Fibroblast of lung (primary cell): ENCODE measurements at places on chromosomes 3 and 15. TPM values are rescaled to one million over a fixed set of nuclear protein-coding genes. Genes with fewer than 3 reads are reported as not detected.

DNA sequence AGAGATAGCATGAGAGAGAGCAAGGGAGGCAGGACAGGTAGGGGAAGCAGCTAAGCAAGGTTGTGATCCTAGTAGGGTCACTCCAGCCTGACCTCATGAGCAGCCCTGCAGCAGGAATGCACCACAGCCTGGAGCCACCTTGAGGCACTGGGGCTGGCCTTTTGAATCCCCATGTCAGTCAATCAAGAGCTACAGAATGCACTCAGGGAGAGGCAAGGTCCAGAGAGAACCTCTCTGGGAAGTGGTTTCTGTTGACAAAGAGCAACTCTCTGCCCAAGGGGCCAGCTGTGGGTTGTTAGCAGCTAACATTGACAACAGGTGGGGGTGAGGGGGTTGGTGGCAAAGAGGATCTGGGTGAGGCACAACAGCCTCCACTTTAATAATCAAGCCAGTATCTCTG is 54.6 kb downstream of the TRANK1 start:
- DNase-seq = no peak
- H3K4me3 ChIP-seq = no peak overlapping the region
- H3K36me3 ChIP-seq = peaks cover 1% of the 10 kb centered on the region
- no peak overlapping the region for H3K27ac ChIP-seq

CCDC51 gene
- total RNA-seq = 19.3 and 27.2 TPM in 2 replicates

DNA sequence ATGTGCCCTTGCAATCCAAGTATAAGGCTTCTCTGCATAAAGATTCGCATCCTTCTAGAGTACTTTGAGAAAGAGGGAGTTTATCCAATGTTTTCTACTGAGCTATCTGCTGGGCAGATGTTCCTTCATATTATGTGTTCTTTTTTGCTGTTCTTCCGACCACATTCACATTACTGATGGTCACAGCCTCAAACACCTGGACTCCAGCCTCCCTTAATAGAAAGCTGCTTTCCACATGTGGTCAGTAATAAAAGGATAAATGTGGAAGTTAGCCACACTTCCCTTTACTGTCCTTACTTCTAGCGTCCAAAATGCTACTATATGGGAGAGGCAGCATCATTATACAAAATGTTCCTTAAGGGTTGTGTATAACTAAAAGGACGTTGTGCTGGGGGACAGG is 116.9 kb downstream of the CD47 start:
- no peaks in the 10 kb centered on the region for H3K36me3 ChIP-seq
- H3K4me3 ChIP-seq = no peak overlapping the region
- no peak for DNase-seq
- no peaks in the 10 kb centered on the region for H3K27me3 ChIP-seq
- no peaks in the 10 kb centered on the region for H3K4me1 ChIP-seq
- H3K27ac ChIP-seq = no peak overlapping the region

DNA sequence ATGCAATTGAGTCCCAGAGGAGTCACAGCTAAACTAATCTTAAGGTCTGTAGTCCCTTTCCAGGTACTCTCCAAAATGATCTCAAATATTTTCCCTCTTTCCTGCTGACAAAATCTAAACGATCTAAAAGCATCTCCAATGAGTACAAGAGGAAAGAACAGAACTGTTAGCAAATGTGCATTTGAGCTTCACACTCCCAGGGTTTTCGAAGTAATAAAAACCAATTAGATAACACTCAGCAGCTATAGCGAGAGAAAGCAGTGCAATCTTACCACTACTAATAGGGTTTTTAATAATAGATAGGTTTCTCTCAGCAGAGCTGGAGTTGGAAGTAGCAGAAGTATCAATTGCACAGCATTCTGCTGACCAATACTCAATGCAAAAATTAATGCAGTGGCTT is 995.4 kb downstream of the TUSC7 start:
- no peaks in the 10 kb centered on the region for H3K4me1 ChIP-seq
- H3K27ac ChIP-seq = no peak overlapping the region
- no peak overlapping the region for H3K4me3 ChIP-seq

DNA sequence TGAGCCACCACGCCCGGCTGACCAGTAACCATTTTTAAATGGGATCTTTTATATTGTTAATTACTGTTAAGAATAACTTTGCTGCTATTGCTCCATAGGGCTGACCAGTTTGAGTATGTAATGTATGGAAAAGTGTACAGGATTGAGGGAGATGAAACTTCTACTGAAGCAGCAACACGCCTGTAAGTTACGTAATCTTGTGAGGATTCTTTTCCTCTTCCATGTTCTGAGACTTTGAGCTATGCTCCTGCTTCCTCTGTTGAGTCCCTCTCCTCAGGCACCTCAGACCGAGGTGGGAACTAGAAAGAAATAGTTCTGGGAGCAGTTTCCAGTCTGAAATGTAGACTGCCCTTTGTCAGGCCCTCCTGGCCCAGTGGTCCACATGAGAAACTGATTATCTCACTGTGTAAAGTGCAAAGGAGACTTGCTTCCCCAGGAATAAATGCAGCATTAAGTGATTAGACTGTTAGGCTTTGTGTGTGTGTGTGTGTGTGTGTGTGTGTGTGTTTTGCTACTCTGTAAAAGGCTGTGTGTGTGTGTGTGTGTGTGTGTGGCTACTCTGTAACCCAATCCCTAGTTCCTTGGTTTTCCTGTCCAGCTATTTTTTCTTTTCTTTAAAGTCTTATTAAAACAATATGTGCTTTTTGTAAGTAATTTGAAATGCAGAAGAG is 5.2 kb downstream of the POLR2H start:
- H3K27me3 ChIP-seq = no peaks in the 10 kb centered on the region
- peak; percentile 36 for DNase-seq
- no peak overlapping the region for H3K4me3 ChIP-seq
- peaks cover 5% of the 10 kb centered on the region for H3K4me1 ChIP-seq
- H3K27ac ChIP-seq = no peak overlapping the region

DNA sequence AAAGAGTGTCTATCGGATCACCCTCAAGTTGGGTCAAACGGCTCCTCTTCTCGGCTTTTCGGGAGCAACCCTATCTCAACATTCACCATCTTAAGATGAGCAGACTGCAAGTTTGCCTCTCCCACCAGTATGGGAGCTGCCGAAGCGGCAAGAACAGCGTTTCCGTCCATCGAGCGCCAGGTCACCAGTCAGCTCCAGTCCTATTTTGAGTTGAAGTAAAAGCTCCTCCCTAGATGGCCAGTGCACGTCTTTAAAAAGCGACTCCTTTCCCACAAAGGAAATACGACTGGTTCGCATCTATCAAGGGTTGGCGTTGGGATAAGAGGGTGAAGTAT is 369 bp upstream of the U2SURP start:
- no peak for DNase-seq
- peaks cover 4% of the 10 kb centered on the region for H3K4me1 ChIP-seq
- H3K36me3 ChIP-seq = no peaks in the 10 kb centered on the region
- H3K27ac ChIP-seq = peak overlapping the region; percentile 95
- H3K27me3 ChIP-seq = no peaks in the 10 kb centered on the region
- H3K4me3 ChIP-seq = peak overlapping the region; percentile 97

DNA sequence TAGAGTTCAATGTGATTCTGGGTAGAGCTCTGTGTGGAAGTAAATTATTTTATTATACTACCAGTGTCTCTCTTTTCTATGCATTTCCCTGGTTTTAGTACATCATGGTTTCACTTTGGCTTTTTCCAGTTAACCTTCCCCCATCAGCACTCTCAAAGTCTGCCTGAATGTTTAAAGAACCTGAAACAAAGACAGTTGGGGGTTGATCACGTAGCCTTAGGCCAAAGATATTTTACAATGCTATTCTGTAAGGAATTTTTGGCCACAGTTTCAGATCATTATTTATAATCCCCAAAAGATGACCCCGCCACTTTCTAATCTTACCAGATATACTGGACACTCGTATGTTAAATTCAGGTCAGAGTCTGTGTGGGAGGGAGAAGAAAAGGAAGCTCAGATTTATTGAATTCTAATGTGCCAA is 156.3 kb upstream of the TMC3 start:
- no peaks in the 10 kb centered on the region for H3K36me3 ChIP-seq
- H3K4me1 ChIP-seq = no peaks in the 10 kb centered on the region
- no peak overlapping the region for H3K4me3 ChIP-seq

- no peaks in the 10 kb centered on the region for H3K4me1 ChIP-seq
- H3K27ac ChIP-seq = no peak overlapping the region
- DNase-seq = no peak
- H3K27me3 ChIP-seq = no peaks in the 10 kb centered on the region
Observed at GRCh38 chr3:112908252-112908651, 61.6 kb upstream of the CD200R1L start.

DNA sequence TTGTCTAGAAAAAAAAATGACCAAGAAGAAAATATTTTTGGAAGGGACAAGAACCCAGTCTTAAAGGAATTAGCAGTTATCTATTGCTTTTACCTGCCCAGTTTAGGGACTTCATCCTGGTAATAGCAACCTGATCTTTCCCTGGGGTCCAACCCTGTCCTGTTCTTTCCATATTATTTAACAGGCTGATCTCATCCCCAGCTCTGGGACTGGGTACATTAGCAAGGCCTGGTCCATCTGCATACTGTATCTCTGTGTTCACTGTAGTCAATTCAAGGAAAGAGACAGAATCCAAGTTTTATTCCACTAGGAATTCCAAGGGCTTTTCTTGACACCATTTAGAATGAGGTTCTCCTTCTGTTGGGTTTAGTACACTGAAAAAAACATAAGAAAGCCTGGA is 191.7 kb upstream of the GADL1 start:
- no peak for DNase-seq
- no peaks in the 10 kb centered on the region for H3K27me3 ChIP-seq
- no peak overlapping the region for H3K4me3 ChIP-seq
- no peak overlapping the region for H3K27ac ChIP-seq
- no peaks in the 10 kb centered on the region for H3K36me3 ChIP-seq

DNA sequence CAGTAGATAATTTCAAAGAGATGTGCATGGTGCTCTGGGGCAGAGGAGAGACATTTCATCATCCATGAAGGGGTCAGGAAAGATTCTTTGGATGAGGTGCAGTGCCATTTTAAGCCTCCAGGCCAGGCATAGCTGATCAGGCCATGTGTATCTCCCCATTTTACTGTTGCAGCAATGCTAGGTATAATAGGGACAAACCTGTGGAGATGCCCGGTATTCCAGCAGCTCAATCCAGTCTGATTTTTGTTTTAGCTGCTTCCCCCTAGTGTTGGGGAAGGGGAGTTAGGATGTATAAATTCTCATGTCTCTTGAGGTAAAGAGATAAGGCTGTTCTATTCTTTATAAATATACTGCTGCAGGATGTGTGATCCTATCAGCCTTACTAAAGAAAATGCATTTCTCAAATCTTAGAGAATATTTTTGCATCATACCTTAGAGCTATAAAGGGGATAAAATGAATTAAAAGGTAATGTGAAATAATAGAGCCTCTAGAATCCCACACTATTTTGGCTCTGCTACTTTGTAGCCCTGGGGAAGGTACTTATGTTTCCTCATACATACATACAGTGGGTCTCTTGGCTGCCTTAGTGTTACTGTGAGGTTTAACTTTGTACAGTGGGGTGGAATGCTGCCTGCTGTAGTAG is 5.2 kb downstream of the CDV3 start:
- peaks cover 5% of the 10 kb centered on the region for H3K4me1 ChIP-seq
- no peak overlapping the region for H3K27ac ChIP-seq
- no peaks in the 10 kb centered on the region for H3K27me3 ChIP-seq
- peaks cover 14% of the 10 kb centered on the region for H3K36me3 ChIP-seq

ROBO2 gene
- total RNA-seq = 1.5 and 1.8 TPM in 2 replicates

TMCC1 gene
- 14.6 and 16.8 TPM in 2 replicates for total RNA-seq

DNA sequence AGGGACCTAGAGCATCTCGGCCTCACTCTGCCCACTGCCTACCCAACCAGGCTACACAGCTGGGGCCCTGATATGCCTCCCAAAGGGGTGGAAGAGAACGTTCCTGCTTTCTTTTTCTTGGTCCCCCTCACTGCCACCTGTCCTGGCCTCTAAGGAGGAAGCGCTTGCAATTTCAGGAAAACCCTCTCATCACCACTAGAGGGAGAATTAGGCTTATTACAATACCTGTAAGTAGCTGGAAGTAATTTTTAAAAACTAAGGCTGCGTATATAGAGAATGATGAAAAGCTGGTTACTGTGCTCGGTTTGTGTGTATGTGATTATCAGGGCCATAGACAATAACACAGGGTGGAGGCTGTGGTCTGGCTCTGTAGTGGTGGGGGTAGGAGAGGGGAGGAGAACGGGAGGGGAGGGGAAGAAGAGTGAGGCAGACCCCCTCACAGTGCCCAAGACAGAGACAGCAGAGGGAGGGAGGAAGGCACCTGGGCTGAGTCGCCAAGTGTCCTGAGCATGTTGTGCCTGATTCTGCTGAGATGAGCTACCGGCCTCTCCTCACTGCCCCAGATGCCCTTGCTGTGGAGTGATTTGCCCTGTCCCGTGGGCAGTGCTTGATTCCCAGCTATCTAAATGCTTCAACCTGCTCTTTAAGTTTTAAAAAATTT is 3.3 kb downstream of the GABRG3 start:
- H3K4me3 ChIP-seq = no peak overlapping the region
- H3K4me1 ChIP-seq = no peaks in the 10 kb centered on the region
- H3K27me3 ChIP-seq = no peaks in the 10 kb centered on the region
- H3K36me3 ChIP-seq = no peaks in the 10 kb centered on the region

DNA sequence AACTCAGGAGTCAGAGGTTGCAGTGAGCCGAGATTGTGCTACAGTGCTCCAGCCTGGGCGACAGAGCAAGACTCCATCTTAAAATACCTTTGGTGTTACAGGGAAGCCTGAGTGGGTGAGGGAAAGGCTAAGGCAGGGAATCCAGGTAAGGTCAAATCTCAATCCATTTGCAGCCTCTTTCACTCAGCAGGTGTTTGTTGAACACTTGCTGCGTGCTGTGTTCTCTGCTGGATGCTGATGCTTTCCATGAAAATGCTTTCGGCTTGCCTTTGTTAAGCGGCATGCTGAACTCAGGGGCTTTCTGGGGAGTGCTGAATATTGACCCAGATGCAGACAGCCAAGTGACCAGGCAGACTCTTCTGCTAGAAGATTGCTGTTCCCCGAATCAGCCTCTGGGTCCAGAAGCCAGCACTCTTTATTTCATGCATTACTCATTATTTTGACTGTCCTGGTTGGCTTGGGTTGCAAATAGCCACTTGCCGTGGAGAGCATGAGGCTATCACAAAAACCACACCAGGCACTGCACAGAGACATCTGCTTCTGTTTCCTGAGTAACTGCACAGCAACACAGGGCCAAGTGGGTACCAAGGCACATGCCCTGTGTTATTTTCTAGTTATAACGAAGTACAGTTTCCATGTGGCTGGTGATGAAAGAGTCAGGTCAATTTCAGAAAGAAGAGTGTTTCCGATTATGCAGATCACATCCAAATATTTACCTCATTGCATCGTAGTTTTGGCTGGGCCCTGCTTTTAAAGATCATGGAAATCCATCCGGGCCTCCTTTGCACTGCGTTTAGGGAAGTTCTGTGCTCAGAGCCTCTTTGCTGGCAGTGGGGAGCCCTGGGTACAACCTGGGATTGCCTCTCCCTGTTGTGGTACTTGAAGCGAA is 88.6 kb downstream of the THSD4 start:
- H3K27me3 ChIP-seq = no peaks in the 10 kb centered on the region
- H3K27ac ChIP-seq = no peak overlapping the region
- H3K36me3 ChIP-seq = no peaks in the 10 kb centered on the region
- no peak overlapping the region for H3K4me3 ChIP-seq
- no peaks in the 10 kb centered on the region for H3K4me1 ChIP-seq

TEX55 gene
- not detected in 2 replicates for total RNA-seq

CLDN1 gene
- total RNA-seq = 2.6 and 7.1 TPM in 2 replicates

SRGAP3 gene
- 10.0 and 12.4 TPM in 2 replicates for total RNA-seq

GUCA1C gene
- not detected in 2 replicates for total RNA-seq
